ENCODE measurements at places on chromosomes 5 and 9. TPM values are rescaled to one million over a fixed set of nuclear protein-coding genes. Genes with fewer than 3 reads are reported as not detected.

EDIL3 gene
- total RNA-seq: 56.0 TPM

TPPP gene
- 0.06 TPM for total RNA-seq

GRCh38 chr9:33375238-33375840 lies 27.0 kb downstream of the AQP7 start:
- no peak for DNase-seq

LCN9 gene
- not detected for total RNA-seq

MLANA gene
- not detected for total RNA-seq

MEF2C gene
- 14.5 TPM for total RNA-seq

GRCh38 chr9:136564379-136564988 lies 18.6 kb upstream of the NOTCH1 start:
- DNase-seq: peak; percentile 36
